ENCODE measurements at places on chromosomes 13 and 19.

DNA sequence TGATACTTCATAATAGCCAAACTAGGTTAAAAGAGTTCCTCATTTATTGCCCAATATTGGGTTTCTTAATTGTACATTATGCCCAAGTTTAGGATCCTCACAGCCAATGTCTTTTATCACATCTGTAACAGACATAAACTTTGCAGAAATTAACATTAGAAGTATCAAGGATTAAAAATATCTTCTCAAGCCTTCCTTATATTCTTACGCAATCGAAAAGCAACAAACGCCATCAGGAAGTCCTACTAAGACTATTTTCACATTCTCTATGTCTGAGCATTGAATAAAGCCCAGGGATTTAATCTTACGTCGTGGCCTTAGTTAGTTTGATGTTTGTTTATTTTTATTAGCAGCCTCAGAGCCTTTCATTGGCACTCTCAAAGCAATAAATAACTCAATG is 1660.4 kb upstream of the MIR17HG start:
- DNase-seq, result no peak

DNA sequence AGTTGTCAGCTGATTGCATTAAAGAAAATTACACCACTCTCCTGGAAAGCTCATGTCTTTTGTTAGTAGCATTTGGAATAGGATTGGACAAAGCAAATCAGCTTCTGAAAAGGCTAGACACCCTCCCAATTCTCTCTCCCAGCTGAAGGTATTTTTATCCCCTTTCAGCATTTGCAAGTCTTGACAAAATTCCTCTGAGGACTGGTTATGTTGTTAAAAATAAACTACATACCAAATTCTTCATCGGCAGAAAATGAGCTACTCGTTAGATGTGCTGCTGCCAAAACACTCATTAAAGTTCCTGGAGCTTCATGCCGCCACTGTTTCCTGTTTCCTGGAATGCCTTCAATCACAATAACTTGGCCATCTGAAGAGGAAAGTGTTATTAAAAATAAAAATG is 37.1 kb downstream of the UTP14C start:
- DNase-seq, result no peak

DNA sequence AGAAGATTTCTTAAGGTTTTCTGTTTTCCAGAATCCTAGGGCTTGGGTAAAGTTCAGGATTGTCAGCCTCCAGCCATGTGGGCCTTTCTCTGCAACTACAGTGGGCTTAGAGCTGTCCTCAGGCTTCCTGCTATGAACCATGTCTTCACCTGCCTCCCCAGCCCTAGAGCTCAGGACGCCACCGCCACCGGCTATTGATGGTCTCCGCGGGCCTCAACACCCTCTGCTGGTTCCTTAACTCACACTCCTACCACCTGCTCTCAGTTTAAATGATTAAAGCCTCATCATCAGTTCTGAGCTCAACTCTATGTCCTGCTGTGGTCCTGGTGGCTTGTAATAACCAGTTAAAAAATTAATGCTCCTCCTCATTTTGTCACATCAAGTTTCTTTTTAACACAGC is 221.0 kb downstream of the EFNB2 start:
- DNase-seq, result no peak

DNA sequence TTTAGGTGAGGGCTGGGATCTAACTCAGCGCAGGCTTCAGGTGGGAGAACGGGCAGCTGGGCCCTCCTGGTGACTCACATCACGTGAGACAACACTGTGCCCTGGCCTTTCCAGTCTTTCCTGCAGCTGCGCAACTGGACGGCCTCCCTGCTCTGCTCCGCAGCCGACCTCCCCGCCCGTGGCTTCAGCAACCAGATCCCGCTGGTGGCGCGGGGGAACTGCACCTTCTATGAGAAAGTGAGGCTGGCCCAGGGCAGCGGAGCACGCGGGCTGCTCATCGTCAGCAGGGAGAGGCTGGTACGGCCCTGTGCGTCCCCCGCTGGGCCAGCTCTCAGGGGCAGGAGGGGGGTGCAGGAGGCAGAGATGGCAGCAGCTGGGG is 8.8 kb downstream of the SPPL2B start:
- DNase-seq, result no peak

DNA sequence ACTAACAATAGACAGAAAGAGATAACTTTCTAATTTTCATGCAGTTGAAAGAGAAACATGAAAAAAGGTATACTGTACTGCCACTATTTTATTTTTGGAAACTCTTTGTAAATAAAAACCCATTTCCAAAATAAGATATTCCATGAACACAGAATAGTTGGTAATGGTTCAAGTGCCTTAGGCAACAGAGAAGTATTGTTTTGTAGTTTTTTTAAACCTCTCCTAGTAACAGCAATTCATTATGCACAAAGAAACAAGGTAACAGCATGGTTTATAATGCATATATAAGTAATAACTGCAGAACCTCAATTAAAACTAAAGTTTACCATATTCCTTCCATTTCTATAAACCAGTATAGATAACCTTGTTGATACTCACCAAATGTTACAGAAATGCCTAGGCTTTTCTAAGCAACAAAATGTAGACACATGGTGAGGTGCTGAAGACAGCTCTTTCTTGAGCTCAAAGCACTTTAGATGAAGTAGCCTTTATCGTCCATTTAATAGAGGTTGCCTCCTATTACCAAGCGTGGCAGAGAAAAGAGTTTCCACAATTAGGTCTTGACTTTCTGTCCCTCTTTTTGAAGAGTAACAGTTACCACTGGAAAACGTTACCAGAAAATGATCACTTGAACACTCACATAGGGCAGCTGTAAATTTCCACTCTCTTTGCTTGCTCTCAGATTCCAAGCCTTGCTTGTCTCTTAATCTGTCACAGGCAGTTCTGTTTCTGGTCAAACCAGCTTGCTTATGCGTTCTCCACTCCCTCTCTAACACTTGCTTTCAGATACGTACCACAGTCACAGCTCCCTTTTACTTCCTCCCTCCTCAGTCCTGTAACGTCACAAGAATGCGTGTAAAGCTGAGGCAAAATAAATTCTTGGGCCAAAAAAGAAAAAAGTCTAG is 42.9 kb downstream of the CAB39L start:
- DNase-seq, result peak; percentile 29

DNA sequence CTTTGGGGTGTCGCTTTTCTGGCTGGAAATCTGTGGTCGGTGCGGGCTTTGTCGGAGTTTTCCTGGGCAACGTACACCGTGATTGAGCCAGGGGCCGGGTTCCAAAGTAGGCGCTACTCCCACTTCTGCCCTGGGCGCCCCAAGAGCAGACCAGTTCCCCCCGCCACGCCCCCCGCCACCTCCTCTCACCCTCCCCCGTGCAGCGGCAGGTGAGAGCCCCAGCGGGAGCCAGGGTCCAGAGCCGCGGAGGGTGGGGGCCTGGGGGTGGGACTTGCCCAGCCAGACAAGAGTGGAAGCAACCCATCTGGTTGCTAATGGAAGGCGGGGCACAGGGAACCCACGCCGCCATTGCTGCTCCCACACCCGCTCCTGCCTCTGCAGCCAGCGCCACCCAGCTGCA is 2195.9 kb downstream of the PCDH9 start:
- DNase-seq, result no peak

DNA sequence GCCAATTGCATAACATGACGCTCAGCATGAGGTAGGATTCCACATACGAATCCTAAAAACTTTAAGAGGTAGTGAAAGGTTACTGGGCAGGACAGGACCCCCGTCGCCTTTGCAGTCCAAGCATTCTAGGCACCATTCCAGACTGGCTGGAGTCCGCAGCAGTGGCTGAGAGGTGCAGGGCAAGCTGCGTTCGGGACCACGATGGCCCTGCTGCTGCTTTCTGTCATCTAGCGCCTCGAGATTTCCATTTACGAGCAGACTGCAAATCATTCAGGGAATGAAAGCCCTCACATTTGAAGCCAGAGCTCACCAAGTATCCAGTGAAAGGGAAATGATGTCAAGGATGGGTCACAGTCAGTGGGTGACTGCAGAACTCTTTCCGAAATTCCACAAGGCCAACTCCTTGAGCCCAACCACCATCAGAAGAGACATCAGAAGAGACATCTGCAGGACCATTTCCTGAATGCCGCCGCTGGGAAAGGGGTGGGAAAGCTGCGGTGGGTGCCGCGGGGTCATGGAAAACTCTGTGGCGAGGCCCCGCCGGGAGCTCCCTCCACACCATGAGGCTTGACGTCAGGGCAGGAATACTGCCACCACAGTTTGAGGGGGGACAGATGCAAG is 88.3 kb downstream of the COL4A1 start:
- DNase-seq, result no peak

DNA sequence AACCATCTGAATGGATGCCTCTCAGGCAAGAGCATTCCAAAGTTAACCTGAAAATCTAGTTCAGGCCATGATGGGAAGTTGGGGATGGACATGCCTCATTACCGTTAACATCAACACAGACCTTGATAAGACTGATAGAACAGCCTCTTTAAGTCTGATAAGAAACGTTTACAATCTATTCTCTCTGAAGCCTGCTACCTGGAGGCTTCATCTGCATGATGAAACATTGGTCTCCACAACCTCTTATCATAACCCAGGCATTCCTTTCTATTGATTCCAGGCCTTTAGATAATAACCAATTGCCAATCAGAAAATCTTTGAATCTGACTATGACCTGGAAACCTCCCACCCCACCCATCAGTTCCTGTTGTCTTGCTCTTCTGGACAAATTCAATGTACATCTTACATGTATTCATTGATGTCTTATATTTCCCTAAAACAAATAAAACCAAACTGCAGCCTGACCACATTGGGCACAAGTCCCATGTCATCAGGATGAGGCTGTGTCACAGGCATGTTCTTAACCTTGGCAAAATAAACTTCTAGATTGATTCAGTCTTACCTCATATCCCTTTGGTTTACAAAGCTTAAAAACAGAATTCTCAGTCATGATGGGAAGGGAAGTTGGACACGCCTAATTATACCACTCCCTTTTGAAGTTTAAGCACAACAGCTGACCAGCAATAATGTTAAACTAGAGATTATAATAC is 843.8 kb upstream of the SPRY2 start:
- no peak for DNase-seq

DNA sequence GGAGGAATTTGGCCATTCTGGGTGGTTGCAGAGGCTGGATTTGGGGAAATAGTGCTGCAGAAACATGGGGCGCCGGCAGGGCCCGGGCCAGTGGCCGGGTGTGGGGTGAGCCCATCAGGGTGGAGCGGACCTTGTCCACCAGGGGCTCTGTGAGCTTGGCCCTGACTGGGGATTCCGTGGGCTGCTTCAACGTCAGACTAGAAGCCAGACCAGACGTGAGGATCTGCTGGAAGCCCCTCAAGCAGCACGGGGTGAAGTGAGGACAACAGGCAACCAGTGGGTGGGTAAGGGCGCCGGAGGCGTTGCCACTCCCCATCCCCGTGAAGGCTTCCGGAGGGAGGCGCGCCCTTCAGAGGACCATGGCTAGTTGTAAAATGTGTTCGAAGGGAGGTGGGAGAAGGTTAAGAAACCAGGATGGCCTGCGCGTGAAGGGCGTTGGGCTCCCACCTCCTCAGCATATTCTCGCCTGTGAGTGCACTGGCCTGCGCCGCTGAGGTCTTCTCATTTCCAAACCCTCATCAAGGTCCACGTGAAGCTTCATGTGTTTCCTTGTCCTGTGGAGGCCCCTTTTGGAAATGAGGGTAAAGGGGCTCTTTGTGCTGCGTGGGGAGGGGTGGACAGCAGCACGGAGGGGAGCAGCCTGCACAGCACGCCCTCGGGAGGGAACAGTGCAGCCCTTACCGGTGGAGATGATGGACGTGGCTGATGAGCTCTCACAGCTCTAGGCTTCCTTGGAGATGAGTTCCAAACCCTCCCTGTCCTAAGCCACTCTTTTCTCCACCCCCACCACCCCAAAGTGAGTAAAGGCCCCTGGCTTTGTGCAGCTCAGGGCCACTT is 8.3 kb downstream of the TEX29 start:
- no peak for DNase-seq

DNA sequence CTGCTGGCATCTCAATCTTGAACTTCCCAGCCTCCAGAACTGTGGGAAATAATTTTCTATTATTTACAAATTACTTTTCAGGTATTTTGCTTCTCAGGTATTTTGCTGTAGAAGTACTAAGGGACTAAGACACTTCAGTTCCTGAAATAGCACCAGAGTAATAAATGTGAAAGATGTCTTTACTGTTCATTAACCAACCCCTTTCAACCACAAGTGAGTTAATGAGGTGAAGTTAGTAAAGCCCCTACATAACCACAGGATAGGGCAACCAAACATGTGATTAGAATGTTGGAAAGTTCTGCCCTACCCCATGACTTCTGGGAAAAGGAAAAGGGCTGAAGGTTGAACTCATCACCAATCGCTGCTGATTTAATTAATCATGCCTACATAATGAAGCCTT is 2.7 kb upstream of the ZNF345 start:
- DNase-seq, result no peak

DNA sequence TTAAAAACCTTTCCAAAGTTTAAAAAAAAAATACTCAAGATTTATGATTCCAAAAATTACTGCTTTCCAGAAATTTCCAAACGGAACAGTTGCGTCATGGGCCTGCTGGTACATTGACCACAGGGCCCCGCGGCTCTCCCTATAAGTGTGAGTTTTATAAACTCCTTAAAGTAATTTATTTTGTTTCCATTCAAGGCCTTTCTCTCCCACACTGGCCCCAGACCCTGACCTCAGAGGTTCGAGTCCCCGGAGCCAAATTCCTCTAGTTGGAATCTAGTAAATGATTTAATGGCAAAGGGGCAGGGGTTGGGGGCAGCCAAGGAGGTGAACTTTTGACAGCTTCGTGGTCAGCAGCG is 97.5 kb downstream of the INSR start:
- DNase-seq, result no peak

- no peak for DNase-seq
Observed at GRCh38 chr19:11735375-11735774, 3.4 kb downstream of the ZNF823 start.

DNA sequence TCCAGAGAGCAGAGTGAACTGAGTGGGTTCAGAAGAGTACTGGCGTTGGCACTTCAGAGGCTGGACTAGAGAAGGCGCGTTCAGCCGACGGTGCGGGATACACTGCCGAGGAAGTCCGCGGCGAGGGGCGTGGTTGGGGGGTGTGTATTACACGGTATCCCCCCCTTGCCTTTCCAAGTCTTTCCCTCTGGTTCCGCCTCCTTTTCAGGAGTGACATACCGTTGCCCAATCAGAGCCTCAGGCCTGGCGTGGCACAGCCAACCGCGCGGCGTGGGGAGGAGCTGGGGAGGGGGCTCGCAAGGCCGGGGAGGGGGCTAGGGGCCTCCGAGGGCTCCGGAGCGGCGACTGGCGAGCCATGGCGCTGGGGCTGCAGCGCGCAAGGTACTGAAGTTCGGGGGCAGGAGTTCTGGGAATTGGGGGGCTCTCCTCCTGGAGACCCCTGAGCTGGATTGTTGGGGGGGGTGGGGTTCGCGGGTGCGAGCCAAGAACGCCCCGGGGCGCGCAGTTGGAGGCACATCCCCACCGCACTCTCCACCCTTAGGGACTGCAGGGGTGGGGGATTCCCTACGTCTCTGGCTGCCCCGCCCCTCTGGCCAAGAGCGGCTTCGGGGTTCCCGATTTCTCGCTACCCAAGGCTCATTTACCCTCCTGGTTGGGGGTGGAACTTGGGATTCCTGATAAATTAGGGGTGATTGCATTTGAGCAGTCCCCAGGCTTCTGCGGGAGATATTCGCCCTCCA is at the start of gene HIF3A:
TSS of gene HIF3A (plus strand) at position 321 of the 740 bp plus-strand sequence. CDS start at position 356, 35 bp downstream.
- DNase-seq, result no peak

All from NCI-H526 (cell line).